ENCODE measurements at places on chromosomes 2 and 18.

DNA sequence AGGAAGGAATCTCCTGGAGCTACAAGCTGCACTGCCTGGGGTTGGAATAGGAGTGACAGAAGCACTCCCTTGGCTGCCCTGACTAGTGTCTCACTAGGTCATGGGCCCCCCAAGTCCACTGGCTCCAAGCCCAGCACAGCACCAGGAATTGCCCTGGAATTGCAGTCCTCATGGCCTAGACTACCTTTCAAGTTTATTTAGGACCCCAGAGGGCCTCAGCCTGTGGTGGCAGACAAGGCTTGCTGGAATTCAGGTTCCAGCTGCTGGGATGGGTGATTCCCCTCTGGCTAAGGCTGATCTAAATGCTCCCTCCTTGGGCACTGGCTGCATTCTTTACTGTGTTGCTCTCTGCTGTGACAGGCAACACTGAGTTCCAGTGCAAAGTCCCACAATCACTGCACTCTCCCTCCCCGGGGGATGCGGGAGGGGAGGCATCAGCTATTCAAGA lies 14.0 kb downstream of the STRADB start:
- DNase-seq, result no peak

DNA sequence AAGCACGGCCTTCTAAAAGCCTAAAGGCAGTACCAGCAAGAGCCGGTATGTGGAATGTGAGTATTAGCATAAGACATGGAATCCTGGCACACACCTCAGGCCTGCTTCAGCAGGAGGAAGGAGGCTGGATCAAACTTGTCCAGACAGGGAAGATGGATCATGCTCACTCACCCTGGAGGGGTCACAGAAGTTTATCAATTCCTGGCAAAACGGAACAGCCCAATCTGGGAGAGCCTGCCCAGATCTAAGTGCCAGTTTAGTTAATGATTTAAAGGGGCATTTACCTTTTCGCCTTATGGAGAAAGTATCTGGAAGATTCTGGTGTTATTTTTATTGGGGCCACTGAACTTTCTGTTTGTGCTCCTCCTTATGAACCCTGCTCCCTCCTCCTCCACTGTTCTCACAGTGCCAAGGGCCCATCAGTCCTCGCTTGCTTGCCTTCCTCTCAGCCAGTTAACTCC lies 58.3 kb upstream of the NFE2L2 start:
- no peak for DNase-seq

DNA sequence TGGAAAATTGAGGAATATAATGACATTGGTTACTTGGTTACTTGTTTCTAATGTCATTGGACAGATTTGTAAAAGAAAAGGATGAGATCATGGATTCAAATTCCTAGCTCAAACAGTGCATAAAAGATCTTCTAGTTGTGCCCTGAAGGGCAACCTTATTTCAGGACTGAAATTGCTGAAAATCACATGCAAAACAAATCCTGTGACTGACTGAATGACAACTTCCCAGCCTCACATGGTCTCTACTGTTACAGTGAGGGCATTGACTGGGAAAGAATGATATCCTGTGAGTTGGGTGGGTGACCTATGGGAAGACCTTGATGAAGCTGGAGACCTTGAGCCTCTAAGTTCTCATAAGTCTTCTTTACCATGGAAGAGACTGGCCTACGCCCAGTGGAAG lies 90.4 kb upstream of the HAAO start:
- DNase-seq, result no peak

DNA sequence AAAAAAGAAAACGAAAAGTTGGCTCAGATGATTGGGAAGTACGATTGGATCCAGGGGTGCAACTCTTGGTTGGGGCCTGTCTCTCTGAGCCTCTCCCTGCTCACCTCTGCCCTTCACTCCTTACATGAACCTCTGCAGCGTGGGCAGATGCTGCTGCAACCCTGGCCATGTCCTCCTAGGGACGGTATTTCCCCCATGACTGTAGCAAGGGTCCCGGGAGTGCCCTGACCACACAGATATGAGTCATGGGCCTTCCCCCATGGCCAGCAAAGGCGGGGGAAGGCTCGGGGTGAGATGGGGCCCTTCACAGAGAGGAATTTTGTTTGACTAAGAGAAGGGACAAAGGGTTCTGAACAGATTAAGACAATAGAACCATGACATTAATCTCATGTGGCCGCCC lies 129.0 kb downstream of the NCK2 start:
- DNase-seq, result peak; percentile 77

- DNase-seq, result no peak
Observed at GRCh38 chr2:120271711-120272379, 19.2 kb downstream of the RALB start.

DNA sequence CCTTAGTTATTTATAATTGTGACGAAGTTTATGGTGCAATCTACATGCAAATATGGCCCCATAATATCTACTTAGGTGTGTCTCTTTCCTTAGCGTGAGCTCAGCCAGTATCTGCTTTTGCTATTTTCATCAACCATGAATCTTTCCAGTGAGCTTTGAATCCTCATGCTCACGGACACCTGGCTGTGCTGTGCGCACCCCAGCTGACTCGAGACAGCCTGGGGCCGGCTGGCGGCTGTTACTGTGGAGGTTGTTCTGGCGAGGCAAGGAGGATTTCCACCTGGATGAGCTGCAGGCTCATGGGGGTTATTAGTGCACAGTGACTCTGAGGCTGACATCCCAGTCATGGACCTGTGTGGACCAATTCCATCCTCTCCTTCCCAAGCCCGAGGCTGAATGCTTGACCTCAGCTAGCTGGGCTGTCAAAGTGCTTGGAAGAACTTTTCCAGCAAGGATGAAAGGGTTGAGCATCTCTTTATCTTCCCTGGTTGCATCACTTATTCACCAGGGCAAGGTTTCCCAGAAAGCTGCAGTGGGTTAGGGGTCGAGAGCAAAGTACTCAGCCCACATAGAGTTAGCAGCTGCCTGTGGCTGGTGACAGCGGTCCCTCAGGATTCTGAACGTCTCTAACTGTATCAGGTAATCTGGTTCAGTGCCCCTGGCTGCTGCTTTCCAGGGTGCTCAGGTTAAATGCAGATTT lies 141.7 kb downstream of the ARL4C start:
- DNase-seq, result no peak

DNA sequence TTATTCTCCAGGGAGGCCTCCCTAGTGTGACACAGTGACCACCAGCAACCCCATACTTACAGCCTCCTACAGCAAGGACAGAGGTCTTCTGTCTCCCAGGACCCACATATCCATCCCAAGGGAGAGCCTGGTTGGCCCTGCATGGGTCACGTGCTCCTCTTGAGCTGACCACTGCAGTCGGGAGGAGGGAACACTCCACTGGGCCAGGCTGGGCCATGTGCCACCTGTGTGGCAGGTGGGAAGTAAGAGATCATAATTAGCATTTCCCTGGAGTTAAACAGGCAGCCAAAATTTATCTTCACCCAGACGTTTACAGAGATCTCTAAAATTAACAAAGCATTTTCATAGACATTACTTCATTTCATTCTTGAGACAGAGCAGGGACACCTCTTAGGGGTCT lies 33.4 kb upstream of the MLPH start:
- no peak for DNase-seq

- DNase-seq, result no peak
Observed at GRCh38 chr2:121633463-121633862, 15.8 kb downstream of the CLASP1 start.

DNA sequence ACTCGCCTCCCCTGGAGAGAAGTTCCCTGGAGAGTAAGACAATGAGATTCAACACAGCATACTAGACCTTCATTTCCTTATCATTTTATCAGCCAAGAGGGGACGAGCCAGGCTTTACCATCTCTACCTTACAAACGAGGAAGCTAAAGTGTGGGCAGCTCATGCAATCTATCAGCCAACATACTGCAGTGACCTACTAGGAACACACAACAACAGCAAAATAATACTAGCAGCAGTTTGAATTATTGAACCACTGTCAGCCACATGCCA lies 60.0 kb upstream of the TEX51 start:
- no peak for DNase-seq
